ENCODE measurements at places on chromosomes 12 and 14.

DNA sequence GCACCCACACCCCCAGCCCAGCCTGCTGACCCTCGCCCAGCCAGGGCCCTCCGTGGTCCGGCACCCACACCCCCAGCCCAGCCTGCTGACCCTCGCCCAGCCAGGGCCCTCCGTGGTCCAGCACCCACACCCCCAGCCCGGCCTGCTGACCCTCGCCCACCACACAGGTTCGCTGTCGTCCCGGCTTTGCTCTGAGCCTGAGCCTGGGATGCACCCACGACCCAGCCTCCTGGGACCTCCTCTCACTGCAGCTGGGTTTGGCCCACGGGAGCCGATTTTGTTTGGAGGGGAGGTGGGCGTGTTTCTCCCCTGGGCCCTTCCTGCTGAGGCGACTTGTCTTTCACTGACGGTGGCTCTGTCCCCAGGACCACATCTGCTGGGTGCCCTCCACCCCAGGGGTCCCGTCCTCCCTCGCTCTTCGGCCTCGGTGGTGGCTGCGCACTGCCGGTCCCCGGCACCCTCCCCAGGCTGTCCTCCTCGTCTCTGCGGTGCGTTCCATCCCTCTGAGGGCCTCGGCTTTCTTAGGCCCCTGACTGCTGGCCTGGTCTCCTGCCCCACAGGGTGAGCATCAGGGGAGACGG lies 83.8 kb downstream of the GALNT9 start:
- DNase-seq: no peak

DNA sequence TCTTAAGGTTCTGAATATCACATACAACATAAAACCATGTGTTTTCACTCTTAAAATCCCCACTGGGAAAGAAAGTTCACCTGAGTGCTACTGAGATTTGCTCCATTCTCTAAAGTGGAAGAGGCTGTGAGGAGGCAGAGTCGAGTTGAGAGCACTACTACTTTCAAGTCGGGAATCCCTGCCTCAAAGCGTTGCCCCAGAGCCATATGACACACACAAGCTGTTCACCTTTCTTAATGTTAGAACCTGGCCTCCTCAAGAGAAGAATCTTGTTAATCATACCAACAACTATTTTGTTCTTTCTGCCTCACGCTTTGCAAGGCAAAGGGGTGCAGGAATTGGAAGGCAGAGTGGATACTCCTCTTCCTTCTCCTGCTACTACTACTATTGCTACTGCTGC lies 149.7 kb upstream of the DAAM1 start:
- no peak for DNase-seq

- DNase-seq: no peak
Measured at GRCh38 chr12:90337018-90337417, 618.0 kb downstream of the CCER1 start.

DNA sequence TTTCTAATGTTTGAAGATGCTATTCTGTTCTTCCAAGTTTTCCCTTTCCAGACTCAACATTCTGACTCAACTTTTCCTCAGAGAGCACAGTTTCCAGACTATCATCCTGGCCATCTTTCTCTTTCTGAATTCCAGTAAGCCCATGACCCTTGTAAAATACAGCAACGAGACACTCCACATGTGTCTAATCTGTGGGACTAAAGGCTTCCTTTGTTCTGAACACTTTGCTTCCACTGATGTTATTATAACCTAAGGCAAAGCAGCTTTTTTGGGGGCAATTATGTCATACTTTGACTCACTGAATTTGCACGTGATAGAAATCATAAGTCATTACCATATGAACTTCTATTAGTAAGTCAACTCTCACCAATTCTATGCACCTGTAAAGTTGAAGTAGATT lies 6.3 kb upstream of the ART4 start:
- no peak for DNase-seq

GRCh38 chr14:105711841-105712460 lies 185.6 kb downstream of the TMEM121 start:
- no peak for DNase-seq

GRCh38 chr14:104602933-104603325 lies 1.6 kb downstream of the TMEM179 start:
- no peak for DNase-seq

DNA sequence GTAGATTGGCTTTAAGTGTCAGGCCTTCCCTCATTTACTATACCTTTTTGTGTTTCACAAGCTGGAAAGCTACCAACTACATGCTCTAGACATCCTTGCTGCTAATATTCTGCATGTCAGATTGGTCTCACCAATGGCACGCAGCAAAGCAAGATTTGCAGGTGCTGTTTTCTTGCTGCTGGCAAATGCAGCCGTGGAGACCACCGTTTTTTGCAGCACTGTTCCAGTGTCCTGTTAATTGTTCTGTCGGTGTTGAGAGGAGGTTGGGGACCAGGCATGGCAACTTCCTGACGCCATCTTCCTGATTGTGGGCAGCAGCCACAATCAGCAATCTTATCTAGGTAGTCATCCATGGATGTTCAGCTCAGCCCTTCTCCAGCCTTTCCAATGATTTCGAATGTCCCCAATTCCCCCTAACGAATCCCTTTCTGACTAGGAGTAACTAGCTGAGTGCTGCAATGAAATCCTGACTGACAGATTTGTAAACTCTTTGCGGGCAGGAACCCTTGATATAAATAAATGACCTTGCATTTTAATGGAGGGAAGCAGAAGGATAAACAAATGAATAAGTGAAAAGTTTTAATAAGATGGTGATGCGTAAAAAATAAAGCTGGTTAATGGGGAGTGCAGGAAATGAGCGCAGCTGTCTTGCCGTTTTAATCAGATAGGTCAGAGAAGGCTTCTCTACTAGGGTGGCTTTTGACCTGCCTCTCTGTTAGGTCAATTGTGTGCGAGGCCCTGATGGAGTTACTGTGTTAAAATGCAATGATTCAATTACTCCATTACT lies 574 bp upstream of the CRADD start:
- DNase-seq: no peak

DNA sequence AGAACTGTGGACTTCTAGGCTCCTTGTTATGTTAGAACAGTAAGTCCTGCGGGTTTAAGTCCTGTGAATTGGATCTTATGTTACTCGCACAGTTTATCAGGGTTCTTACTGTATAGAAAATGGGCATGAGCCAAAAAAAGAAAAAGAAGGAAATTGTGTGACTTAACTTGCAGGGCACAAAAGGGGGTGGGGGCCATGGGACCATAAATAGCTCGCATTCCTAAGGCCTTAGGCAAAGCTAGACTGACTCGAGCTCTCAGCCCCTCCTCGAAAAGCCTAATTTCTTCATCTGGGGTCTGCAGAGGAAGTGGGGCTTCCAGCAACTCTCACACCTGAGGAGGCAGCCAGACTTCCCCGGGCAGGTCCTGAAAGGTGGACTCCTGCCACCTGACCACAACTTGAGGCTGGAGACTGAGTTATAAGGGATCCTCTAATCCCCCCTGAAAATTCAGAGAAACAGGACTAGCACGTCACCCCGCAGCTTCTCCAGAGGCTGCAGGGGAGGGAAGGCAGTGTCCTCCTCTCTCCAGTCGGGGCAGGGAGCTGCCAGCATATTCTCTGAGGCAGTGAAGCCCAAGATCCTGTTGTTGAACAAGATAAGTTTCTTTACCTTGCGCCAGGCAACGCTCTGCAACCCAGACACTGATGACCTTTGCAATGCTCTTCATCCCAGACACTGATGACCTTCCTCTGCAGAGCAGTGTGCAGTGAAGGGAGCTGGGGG lies 280.5 kb downstream of the PCNX1 start:
- DNase-seq: no peak

- no peak for DNase-seq
Measured at GRCh38 chr12:39369756-39370155, 73.2 kb downstream of the KIF21A start.

DNA sequence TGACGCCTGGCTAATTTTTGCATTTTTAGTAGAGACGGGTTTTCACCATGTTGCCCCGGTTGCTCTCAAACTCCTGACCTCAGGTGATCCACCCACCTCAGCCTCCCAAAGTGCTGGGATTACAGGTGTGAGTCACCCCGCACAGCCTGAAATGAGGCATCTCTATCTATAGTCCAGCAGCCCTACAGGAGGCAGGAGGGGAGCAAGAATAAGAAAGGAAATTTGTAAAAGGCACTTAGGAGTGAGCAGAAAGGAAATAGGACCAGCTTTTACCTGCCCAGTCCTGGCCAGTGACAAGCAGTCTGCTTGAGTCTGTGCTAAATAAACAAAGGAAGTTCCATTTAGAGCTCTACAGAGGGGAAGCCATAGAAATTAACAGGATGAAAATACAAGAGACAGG lies 15.0 kb upstream of the PSMA6 start:
- DNase-seq: no peak

GRCh38 chr14:54354968-54355641 lies 41.7 kb upstream of the CDKN3 start:
- DNase-seq: no peak

DNA sequence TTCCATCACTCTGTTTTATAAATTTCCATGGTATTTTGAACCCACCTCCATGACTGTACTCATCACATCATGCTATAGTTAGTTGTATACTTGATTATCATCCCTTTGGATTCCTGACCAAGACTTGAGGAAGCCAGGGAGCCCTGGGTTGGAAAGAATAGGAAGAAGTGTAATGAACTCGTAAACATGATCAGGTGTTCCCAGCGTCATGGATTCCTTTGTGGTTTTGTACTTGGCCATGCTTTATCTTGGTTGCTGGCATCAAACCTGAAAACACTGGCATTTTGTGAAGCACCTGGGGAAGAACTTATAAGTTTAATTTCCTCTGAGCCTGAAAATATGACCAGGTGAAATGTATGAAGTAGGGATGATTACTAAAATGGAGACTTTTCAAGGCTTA lies 76.4 kb downstream of the CHST11 start:
- no peak for DNase-seq

GRCh38 chr12:63911341-63911740 lies 66.8 kb downstream of the SRGAP1 start:
- DNase-seq: no peak

GRCh38 chr12:11568762-11569478 lies 80.6 kb upstream of the ETV6 start:
- no peak for DNase-seq

DNA sequence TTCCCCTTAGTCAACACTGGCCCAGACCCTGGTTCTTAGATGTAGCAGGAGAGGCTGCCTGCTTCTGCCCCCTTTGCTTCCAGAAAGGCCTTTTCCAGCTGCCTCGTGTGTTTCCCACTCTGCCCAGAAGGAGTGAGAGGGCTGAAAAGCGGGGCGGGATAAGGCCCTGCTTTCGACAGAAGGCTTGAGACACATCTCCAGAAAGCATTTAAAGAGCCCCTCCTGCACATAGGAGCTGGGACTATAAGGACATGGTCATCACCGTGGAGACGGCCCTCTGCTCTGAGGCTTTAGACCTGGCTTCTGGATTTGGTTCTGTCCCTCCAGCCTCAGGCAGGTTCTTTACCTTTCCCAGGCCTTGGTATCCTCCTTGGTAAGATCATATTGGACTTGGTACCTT lies 11.9 kb downstream of the CALM1 start:
- no peak for DNase-seq

DNA sequence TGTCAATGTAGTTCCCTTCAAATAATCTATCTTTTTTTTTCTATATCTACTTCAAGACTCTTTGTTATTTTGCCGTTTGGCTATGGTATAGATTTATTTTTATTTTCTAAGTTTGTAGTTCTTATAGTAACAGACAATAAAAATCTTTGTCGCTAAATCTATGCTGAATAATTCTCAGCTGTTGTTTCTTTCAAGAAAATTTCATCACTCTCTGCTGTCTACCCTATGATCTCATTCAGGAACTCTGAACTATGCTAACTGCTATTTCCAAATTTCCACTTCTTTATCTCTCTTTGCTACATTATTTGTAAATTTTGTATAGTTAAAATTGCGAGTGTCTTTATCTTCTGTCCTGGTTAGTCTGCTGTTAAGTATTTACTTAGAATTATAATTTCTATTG lies 353.6 kb downstream of the LRFN5 start:
- no peak for DNase-seq

DNA sequence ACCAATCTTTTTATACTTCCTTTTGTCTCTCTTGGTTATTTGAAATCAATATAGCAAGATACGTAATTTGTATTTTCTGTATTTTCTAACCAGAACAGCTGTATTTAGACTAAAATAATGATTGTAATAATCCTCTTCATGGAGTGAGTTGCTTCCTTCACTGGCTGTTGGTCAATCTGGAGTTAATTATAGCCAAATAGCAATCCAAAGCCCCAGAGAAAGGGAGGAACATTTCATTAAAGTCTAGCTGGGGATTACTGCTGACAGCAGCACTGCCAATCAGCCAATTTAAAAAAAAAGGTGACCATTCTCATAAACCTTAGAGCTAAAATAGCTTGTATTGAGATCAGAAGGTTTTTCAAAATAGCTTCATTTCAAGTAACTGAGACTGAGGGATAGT lies 118.0 kb downstream of the TRHDE start:
- no peak for DNase-seq

DNA sequence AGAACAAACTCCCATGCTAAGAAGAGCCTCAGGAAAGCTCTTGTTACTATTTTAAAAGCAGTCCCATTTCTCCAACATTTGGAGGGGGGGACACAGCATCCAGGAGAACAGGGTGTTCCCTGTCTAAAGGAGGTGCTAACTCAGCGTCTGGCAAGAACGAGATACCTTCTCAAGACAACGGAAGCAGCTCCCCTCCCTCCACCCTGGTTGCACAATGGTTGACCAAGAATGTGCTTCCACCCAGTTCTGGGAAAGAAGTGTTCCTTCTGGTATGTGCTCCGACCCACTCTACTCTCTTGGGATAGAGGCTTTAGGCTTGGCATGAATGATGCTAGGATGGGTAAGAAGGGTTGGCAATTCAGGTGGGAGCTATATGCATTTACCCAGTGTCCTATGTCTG lies 1.5 kb upstream of the KRT6A start:
- DNase-seq: no peak

DNA sequence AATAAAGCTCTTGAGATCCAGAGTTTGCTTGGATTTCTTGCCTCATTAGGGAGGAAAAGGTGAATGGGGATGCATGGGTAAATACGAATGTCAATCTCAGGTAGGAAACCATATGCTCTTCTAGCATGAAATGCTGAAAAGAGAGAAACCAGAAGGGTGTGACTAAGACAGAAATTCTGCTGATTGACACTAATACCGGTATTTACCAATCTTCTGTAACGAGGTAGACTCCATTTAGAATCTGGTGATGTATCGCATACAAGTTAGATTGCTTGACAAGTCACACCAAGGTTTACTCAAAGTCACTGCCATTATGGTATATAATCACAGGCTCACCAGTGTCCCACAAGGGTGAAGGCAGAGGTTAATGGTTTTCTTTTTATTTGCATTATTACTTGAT lies 337.9 kb downstream of the NRXN3 start:
- DNase-seq: no peak

DNA sequence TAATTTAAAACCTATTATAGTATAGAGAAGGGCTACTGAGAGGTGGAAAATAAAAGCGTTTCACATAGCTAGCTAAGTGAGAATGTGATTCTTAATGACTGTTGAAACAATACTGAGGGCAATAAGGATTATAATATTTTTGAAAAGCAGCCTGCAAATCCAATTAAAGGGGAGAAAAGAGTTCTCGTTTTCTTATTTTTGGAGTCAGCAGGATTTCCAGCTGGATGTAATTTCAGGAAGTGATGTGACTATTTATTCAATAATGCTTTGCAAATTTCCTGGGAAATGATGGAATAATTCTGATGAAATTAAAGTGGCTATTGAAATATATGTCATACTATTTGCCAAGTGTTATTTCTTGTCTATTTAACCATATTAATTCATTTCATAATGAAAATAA lies 279.1 kb downstream of the AEBP2 start:
- DNase-seq: no peak

Measured in esophagus squamous epithelium (tissue), 5 donors.